ENCODE measurements at places on chromosomes 1 and 21. TPM values are rescaled to one million over a fixed set of nuclear protein-coding genes. Genes with fewer than 3 reads are reported as not detected.

Gene BNIPL
- total RNA-seq, result 97.5 TPM

Gene VHLL
- total RNA-seq, result not detected

Gene ARHGEF16
- 20.9 TPM for total RNA-seq

Gene AMPD2
- total RNA-seq, result 28.5 TPM

Gene CA6
- total RNA-seq, result not detected

Gene SERINC2
- 108 TPM for total RNA-seq

Gene KIAA0040
- total RNA-seq, result 14.6 TPM

Gene ASTN1
- not detected for total RNA-seq

Gene HFM1
- total RNA-seq, result 0.76 TPM

Gene TAS1R1
- total RNA-seq, result not detected

Gene C1orf115
- 1.1 TPM for total RNA-seq

Gene ESPN
- 22.2 TPM for total RNA-seq

Gene IRF6
- total RNA-seq, result 94.8 TPM

Gene ST6GALNAC3
- total RNA-seq, result 0.27 TPM

All from esophagus squamous epithelium (tissue), 5 donors.